ENCODE measurements at places on chromosomes 16 and 17.
A peak's percentile ranks its signal among the peaks of the same experiment; 100 is the strongest.

DNA sequence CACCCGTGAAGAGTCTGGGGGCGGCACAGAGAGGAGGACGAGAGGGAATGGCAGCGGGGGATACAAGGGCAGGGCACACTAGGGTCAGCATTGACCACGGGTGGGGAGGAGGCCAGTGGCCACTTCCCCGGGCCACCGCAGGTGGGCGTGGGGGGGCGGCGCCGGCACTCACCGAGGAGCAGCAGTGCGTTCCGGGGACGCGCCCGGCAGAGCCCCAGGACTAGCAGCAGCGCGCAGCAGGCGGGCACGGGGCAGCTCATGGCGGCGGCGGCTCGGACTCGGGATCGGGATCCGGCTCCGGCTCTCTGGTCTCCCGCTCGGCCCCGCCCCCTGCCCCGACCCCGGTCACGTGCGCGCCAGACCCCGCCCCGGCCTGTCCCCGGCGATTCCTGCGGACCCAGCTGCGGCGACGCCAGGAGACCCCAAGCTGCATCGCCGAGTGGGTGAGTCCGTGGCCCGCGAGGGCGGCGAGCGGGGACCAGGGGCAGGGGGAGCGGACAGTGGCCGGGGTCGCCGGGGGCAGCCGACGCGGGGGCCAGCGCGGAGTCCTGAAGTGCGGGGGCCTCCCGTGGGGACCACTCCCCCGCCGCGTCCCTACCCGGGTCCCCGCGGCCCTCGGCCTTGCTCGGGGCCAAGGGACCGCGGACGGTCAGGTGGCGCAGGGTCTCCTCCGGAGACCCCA is at the start of the genes SGSH and SLC26A11:
Gene SGSH (minus strand): TSS at position 280 of the 682 bp plus-strand sequence. CDS start 20 bp downstream, at position 260.
Gene SLC26A11 (plus strand): TSS at position 374 of the 682 bp plus-strand sequence. CDS start 1,134 bp downstream, outside the sequence.
- H3K27ac ChIP-seq = peak within 1 kb of the TSS; percentile 84
- peaks cover 12% of the 10 kb centered on the region for H3K4me1 ChIP-seq
- peak within 1 kb of the TSS; percentile 100 for H3K4me3 ChIP-seq
- no peaks in the 10 kb centered on the region for H3K27me3 ChIP-seq
- peak; percentile 68 for DNase-seq
- H3K36me3 ChIP-seq = no peaks in the 10 kb centered on the region

GRCh38 chr16:51133183-51133582 is 17.9 kb downstream of the SALL1 start:
- no peak overlapping the region for H3K27ac ChIP-seq
- peaks cover 42% of the 10 kb centered on the region for H3K27me3 ChIP-seq
- H3K36me3 ChIP-seq = no peaks in the 10 kb centered on the region
- no peaks in the 10 kb centered on the region for H3K4me1 ChIP-seq
- no peak for DNase-seq

DNA sequence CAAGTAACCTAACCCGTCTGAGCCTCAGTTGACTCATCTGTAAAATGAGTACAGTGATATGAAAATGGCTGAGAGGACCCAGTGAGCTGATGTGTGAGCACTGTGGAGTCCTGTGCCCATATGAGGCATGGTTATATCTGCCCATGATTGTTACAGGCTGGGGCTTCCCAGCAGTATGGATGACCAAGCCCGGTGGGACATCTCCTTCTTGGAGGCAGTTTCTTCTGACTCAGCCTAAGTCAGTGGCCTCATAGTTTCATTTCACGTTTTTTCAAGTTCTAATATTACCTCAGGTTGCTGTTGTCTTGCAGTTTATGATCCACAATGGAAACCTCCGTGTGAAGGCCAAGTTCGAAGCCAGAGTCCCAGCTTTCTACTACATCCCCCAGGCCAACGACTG is 4.8 kb downstream of the ADAP2 start:
- H3K4me3 ChIP-seq = no peak overlapping the region
- H3K36me3 ChIP-seq = no peaks in the 10 kb centered on the region
- peaks cover 15% of the 10 kb centered on the region for H3K4me1 ChIP-seq
- no peak for DNase-seq
- no peak overlapping the region for H3K27ac ChIP-seq

DNA sequence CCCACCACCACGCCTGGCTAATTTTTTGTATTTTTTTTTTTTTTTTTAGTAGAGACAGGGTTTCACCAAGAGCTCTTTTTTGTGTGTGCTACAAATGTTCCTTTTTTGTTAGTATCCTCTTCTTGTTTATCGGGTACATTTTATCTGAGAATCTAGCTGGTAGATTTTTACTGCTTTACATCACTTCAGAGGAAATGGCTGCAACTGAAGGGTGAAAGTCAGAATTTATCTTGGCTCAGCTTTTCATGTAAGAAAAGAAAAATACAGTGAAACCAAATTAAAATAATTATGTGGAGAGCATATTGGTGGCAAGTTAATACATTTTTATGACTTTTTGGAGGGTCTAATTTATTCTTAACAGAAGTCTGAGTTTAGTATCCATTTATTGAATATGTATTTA is 26.0 kb downstream of the CBFB start:
- no peaks in the 10 kb centered on the region for H3K27me3 ChIP-seq
- no peak overlapping the region for H3K27ac ChIP-seq
- no peak overlapping the region for H3K4me3 ChIP-seq
- no peaks in the 10 kb centered on the region for H3K4me1 ChIP-seq
- no peak for DNase-seq

DNA sequence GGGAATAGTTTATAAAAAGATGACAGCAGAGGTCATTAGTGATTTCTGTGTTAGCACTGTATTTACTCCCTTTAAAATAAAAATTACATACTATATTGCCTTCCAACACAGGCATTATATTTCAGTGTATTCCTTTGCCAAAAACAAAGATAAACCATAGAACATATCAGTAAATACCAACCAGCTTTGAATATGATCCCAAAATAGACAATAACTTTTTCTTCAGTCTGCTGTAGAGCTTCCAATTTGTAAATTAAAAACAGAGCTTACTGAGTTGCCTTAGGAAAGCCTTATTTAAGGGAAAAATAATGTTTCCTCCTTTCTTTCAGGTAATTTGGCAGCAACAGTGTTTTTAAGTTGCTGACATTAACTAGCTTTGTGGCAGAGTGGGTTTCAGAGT is 352.1 kb upstream of the TBX2 start:
- H3K27me3 ChIP-seq = no peaks in the 10 kb centered on the region
- H3K4me1 ChIP-seq = no peaks in the 10 kb centered on the region
- DNase-seq = no peak
- H3K36me3 ChIP-seq = no peaks in the 10 kb centered on the region

DNA sequence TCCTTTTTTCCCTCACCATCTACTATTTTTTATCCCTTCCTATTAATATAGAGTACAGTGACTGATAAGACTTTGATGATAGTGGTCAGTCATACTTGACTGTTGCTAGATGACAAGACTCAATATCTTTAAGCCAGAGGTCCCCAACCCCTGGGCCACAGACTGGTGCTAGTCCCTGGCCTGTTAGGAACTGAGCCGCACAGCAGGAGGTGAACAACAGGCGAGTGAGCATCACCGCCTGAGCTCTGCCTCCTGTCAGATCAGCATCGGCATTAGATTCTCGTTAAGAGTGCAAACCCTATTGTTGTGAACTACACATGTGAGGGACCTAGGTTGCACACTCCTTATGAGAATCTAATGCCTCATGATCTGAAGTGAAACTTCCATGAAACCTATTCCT is 341.3 kb downstream of the BCAS3 start:
- no peaks in the 10 kb centered on the region for H3K4me1 ChIP-seq
- DNase-seq = no peak
- H3K4me3 ChIP-seq = no peak overlapping the region
- no peaks in the 10 kb centered on the region for H3K36me3 ChIP-seq

- H3K27me3 ChIP-seq = no peaks in the 10 kb centered on the region
- DNase-seq = no peak
- H3K4me1 ChIP-seq = no peaks in the 10 kb centered on the region
These were observed 37.8 kb downstream of the MSI2 start for GRCh38 chr17:57294101-57294500.

DNA sequence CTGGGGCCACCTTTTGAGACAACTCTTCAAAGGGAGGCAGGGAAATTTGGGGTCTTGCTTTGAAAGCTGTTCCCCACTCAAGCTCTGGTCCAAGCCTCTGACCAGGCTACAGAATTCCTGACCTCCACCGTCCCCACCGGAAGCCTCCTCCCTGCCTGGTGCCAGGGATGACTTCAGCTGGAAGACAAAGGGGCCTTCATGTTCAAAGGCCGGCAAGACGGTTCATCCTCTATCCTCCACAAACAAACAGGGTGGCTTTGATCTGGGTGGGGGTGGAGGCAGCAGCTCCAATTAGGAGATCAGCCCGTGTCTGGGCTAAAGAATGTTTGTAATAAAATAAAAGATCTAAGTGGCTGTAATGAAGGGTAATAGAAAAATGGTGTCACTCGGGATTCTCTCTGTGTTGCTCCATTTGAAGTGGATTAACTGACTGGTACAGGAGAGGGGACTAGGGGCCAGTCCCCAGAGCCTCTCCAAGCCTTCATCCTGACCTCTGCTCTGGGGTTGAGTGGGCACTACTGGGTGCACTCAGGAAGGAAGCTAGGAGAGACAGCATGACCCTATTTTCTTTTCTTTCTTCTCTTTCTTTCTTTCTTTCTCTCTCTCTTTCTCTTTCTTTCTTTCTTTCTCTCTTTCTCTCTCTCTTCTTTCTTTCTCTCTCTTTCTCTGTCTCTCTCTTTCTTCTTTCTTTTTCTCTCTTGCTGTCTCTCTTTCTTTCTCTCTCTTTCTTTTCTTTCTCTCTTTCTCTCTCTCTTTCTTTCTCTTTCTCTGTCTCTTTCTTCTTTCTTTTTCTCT is 27.5 kb upstream of the NKD1 start:
- no peak overlapping the region for H3K4me3 ChIP-seq
- no peaks in the 10 kb centered on the region for H3K4me1 ChIP-seq
- H3K27me3 ChIP-seq = peaks cover 7% of the 10 kb centered on the region
- DNase-seq = no peak
- no peak overlapping the region for H3K27ac ChIP-seq

DNA sequence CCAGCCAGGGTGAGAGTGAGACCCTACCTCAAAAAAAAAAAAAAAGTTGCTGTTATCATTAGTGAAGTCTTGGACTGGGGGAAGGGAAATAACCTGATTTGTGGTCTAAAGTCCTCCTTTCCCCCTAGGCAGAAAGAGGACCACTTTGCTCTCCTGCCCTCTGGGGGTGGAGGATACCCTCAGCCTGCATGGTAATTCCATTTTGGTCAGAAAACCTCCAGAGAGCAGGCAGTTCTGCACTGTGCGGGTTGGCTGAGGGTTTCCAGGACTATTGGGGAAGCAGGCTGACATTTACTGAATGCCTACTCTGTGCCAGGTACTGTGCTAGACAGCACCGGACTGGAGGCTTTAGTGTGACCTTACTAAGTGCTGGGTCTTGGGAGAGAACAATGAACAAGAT is 2.6 kb downstream of the ADAP2 start:
- H3K27ac ChIP-seq = no peak overlapping the region
- no peaks in the 10 kb centered on the region for H3K36me3 ChIP-seq
- no peak overlapping the region for H3K4me3 ChIP-seq
- H3K4me1 ChIP-seq = peaks cover 9% of the 10 kb centered on the region

GRCh38 chr17:81939881-81940385 is 2.8 kb upstream of the PYCR1 start:
- peaks cover 39% of the 10 kb centered on the region for H3K4me1 ChIP-seq
- DNase-seq = no peak
- H3K4me3 ChIP-seq = no peak overlapping the region
- no peaks in the 10 kb centered on the region for H3K27me3 ChIP-seq
- H3K27ac ChIP-seq = no peak overlapping the region

DNA sequence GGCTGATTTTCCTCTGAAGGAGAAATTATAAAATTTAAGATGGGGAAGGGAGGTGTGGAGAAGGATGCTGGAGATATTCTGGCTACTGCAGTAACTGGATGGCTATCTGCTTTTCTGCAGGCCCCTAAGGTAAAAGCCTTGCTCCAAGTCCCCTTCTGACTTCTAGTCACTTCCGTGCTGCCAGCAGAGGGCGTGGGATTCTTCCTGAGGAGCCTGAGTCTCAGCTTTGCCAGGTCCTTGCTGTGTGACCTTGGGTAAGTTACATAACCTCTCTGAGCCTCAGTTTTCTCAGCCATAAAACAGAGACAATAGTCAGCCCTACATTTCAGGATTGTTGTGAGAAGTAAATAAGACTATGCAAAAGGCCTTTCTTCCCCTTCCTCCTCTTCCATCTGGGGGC is 24.3 kb upstream of the TMEM220 start:
- no peaks in the 10 kb centered on the region for H3K27me3 ChIP-seq
- H3K4me1 ChIP-seq = no peaks in the 10 kb centered on the region
- DNase-seq = no peak
- no peak overlapping the region for H3K4me3 ChIP-seq

DNA sequence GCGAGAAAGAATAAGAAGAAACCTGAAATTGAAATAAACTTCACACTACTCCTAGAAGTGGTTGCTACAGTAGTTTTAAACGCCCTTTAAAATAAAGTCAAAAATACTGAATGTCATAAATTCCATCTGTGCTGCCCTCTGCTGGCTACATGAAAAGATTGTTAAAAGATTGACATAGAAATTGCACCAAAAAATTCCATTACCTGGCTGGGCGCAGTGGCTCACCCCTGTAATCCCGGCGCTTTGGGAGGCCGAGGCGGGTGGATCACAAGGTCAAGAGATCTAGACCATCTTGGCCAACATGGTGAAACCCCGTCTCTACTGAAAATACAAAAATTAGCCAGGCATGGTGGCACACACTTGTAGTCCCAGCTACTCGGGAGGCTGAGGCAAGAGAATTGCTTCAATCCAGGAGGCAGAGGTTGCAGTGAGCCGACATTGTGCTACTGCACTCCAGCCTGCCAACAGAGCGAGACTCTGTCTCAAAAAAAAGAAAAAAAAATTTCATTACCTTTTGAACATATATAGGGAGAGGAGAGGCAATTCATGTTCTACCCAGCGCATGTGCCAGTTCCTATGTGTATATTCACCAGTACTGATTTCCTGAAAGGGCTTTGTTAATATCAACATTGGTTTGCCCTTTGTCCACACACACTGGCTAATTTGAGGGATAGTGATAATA is 36.5 kb downstream of the CYTH1 start:
- H3K27me3 ChIP-seq = no peaks in the 10 kb centered on the region
- H3K36me3 ChIP-seq = no peaks in the 10 kb centered on the region

DNA sequence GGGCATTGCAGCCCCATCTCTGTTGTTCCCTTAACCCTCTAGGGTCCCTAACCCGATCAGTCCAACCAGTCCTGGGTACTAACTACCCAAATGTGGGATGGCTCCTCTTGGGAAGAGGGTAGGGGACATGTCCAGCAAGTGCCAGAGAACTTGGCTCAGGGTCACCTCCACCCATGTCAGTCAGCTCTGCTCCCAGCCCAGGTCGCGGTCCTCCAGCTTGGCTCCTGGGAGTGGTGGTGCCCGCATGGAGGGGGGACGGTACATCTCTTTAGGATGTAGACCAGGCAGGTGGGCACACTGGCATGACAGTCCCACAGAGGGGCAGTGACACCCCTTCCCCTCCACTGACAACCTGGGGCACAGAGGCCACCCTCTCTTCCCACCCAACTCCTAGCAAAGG is 6.0 kb downstream of the TMUB2 start:
- H3K27me3 ChIP-seq = no peaks in the 10 kb centered on the region
- peaks cover 7% of the 10 kb centered on the region for H3K36me3 ChIP-seq
- no peak overlapping the region for H3K4me3 ChIP-seq
- no peak for DNase-seq

GRCh38 chr17:33055746-33056145 is 64.1 kb downstream of the SPACA3 start:
- H3K36me3 ChIP-seq = no peaks in the 10 kb centered on the region
- DNase-seq = no peak
- no peak overlapping the region for H3K4me3 ChIP-seq
- H3K4me1 ChIP-seq = no peaks in the 10 kb centered on the region
- no peaks in the 10 kb centered on the region for H3K27me3 ChIP-seq

Data from tibial nerve (tissue), 4 donors.